ENCODE measurements at places on chromosomes 13 and 19. TPM values are rescaled to one million over a fixed set of nuclear protein-coding genes. Genes with fewer than 3 reads are reported as not detected.

FAAP24 gene
- 0.51 TPM for total RNA-seq

CEACAM7 gene
- total RNA-seq: not detected

DACH1 gene
- total RNA-seq: 1.5 TPM

- no peak for DNase-seq
Observed at GRCh38 chr13:86792153-86792651, 879.0 kb upstream of the SLITRK5 start.

CEACAM6 gene
- not detected for total RNA-seq

ZNF490 gene
- total RNA-seq: 4.0 TPM

- DNase-seq: peak; percentile 47
Observed at GRCh38 chr19:18856385-18857126, 24.8 kb downstream of the UPF1 start.

GRCh38 chr13:110415669-110416068 lies 108.6 kb downstream of the COL4A2 start:
- DNase-seq: no peak

DNA sequence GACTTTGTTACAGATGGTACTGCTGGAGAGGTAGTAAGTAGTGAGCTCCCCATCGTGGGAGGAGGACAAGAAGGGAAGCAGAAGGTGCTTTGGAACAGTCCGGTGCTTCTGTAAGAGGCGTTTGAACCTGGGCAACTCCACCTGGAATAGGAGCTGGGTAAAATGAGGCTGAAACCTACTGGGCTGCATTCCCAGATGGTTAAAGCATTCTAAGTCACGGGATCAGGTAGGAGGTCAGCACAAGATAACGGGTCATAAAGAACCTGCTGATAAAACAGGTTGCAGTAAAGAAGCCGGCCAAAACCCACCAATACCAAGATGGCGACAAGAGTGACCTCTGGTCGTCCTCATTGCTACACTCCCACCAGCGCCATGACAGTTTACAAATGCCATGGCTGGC lies 5.1 kb downstream of the ANKLE1 start:
- no peak for DNase-seq

DNA sequence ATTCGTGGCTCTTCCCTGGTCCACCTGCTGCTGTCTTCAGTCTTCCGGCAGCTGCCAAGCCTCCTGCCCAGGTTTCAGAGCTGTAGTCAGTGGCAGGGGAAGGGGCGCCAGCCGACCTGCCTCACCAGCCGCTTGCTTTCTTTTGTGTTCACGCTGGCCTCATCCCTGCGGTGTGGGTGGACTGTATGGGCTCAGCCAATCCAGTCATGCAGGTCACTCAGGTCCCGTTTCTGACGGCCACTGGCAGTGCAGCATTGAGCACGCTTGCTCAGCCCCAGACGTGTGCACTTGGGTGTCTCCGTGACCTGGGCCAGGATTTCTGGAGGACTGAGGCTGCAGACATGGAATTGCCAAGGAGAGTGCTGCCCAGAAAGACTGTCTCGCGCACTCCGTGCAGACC lies 26.0 kb downstream of the AP1M1 start:
- peak; percentile 37 for DNase-seq

MEDAG gene
- 0.44 TPM for total RNA-seq

GRCh38 chr13:44989941-44990340 lies 603 bp downstream of the GPALPP1 start:
- DNase-seq: no peak

Measured in right lobe of liver (tissue), 6 donors.